ENCODE measurements at places on chromosomes 3 and 15.

GRCh38 chr3:124097362-124098131 is 105.6 kb upstream of the ROPN1 start:
- DNase-seq, result no peak

DNA sequence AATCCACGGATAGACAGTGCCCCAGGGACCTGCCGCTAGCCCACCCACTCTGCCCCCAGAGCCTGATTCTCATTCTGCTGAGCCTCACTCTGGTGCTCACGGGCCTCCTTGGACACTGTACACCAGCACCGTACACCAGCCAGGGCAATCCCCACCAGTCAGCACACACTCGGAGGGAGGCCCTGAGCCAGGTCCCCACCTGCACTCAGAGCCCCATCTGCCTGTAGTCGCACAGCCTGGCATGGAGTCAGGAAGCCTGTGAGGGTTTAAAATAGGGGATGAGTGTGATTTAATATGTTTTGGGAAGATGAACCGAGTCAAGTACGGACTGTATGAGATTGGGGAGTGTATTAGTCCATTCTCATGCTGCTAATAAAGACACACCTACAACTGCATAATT is 223.0 kb downstream of the SLCO3A1 start:
- no peak for DNase-seq

GRCh38 chr3:14262212-14262611 is 83.6 kb downstream of the LSM3 start:
- DNase-seq, result no peak

DNA sequence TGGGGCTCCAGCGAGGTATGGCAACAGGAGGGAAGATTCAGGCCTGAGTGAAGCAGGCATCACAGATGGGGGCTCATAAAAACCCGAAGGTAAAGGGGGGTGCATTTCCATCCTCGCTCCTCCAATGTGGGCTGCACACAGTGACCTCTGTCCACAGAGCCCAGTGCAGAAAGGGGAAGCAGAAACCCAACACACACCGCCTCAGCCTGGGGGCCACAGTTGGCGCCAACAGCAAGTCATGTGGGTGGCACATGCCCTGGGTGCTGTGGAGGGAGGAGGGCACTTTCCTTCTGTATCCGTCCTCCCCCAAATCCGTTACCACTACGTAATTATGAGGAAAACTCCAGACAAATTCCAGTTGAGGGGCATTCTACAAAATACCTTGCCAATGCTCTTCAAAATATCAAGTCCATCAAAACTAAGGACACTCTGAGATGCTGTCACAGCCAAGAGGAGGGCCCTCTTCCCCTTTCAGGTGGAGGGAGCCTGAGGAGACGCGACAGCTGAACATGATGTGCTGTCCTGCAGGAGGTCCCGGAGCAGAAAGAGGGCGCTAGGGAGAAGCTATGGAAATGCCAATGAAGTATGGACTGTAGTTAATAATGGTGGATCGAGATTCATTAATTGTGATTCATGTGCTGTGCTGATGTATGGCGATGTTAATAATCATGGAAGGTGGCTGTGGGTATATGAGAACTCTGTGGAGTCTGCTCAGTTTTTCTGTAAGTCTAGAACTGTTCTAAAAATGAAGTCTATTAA is 16.4 kb downstream of the APBA2 start:
- no peak for DNase-seq

GRCh38 chr3:60970850-60971249 is 280.4 kb downstream of the FHIT start:
- DNase-seq, result no peak

DNA sequence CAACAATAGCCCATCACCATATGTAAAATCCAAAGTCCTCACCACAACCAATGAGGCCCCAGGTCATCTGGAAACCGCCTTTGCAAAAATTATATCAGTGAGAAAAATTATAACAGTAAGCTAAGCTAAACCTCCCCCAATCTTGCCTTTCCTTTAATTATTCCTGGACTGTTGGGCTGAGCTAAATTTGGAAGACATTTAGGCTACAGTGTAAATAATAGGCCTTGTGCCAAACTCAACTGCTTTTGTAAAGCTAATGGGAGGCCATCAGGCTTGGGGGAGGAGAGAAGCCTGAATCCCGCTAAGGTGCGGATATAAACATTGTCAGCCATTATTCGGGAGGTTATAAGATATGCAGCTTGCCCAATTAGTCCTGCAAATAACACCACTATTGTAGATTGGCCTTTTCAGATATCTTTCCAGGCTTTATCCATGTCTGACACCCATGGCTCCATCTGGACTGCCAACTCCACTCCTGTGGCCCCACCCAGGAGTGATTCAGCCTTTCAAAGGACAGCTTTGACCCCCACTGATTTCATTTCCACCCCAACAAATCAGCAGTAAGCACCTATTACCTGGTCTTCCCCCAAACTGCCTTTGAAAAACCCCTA is 53.0 kb upstream of the CA12 start:
- DNase-seq, result no peak

- no peak for DNase-seq
Measured at GRCh38 chr3:151387432-151387831, 2.9 kb upstream of the P2RY12 start.

DNA sequence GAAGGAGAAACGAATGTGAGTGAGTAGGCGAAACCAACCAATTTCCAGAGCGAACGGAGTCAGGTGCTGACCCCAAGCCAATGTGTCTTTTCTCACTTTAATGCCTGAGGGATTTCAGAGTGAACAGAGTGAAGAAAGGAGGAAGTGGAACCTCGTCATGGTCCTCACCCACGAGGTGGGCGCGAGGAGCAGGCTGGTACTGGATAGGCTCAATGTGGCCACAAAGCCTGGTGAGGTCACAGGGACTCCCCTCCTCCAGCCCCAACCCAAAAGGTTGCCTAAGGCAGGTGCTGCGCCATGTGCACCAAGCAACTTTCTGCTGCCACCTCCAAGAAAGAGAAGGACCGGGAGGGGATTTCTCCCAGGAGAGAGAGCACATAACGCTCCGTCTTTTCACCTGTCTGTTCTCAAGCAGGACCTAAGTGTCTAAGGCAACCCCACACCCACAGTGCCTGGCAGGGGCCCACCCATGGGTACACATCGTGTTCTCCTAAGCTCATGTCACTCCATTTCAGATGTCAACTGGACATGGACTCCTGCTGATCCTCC is 3.8 kb downstream of the NRROS start:
- peak; percentile 78 for DNase-seq

GRCh38 chr15:89085289-89085926 is 2.8 kb upstream of the ABHD2 start:
- DNase-seq, result no peak

Measured in common myeloid progenitor, CD34-positive (primary cell).